ENCODE measurements at places on chromosomes 4 and X. TPM values are rescaled to one million over a fixed set of nuclear protein-coding genes. Genes with fewer than 3 reads are reported as not detected.

Gene SPIN4
- 7.4 TPM for total RNA-seq

Gene FGF13
- total RNA-seq: not detected

Gene MAMLD1
- 4.5 TPM for total RNA-seq

DNA sequence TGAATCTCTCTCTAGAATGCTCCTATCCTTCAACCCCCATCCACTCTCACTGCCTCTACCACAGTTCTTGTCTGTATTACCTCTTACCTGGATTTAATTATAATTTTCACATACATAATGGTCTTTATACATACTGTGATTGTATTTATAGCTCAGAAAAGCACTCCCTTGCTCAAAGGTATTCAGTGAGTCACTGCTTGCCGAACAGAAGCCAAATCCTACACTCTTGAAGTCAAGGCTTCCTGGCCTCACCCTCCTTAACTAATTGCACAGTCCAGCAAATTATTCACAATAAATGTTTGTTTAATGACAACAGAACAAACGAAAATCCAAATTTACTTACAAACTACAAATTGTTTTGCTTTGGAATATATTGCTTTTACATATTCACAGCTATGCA lies 159.5 kb downstream of the KLHL13 start:
- no peak for DNase-seq

- peak; percentile 69 for DNase-seq
These were observed 12.9 kb downstream of the LETM1 start for GRCh38 chr4:1842993-1843448.

DNA sequence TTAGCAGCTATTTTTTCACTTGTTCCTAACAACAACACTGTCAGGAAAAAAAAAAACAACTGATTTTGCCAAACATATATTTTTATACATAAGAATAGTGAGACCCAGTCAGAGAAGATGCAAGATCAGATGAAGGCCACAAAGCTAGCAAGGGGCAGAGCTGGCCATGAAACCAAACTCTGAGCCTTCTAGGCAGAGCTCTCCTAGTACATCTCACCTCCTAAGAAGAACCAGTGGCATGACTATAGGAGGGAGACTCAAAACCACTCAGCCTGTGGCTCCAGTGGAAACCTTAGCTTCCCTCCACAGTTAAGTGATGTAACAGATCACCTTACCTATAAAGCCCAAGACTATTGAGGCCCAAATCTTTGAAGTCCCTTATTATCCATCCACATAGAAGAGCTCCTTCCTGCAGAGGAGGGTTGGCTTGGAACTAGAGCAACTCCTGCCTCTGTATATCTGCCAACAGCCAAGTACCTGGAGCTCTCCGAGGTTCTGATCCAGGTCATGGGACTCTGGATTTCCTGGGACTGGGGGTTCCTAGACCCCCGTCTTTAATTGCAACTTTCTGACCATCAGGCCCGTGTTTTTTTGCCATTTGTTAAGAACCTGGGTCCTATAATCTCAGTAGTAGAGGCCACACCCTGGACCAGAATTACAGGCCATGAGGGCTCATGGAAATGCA lies 136.5 kb downstream of the SH3KBP1 start:
- no peak for DNase-seq

DNA sequence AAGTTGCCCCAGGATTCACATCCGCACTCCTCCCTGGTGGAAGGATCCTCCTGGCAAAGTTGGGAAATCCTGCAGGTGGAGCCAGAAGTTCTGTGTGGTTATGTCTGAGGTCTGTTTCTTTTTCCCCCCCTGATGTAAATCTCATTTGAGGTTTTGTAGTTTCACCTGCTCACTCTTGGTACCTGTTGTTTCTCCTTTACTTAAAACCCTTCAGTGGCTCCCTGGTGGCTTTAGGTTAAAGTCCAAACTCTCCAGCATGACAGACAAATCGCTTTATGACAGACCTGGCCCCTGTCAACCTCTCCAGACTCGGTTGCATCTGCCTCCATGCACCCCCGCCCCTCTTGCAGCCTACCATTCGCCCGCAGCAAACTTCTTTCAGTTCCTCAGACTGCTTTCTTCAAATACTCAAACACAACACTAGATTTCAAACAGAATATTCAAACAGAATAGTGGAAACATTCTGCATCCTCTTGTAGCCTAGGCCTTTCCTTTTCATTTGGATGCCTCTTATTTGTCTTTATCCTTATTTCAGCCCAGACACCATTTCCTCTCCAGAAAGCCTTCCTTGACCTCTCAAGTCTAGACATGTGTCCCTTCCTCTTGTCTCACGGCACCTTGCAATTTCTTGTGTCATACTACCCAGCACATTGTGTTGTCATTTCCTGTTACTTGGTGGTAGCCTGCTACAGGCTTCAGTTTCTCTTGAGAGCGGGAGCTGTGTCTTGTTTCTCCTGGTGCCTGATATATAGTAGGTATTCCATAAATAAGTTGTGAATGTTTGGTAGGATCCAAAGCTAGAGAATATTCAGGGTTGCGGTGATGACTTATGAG lies 24.8 kb downstream of the IL13RA1 start:
- DNase-seq: no peak

GRCh38 chr4:140719686-140720085 lies 36.5 kb downstream of the TBC1D9 start:
- DNase-seq: no peak

DNA sequence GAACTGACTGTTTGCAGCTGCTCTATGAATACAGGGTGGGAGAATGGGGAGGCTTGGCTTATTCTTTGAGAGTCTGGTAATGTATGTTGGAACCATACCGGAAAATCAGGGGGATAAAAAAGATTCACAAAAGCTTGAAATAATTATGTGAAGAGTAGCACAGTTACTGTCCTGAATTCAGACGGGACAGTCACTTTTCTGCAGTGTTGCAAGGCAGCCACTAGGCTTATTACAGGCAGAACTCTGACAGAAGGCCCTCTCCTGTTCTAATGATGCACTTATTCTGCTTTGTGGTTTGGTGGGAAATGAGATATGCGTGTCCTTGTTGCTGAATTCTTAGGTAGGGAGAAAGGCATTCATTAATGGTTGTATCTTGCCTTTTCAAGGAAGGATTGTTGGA lies 37.2 kb downstream of the GUCY1B1 start:
- DNase-seq: peak; percentile 55

DNA sequence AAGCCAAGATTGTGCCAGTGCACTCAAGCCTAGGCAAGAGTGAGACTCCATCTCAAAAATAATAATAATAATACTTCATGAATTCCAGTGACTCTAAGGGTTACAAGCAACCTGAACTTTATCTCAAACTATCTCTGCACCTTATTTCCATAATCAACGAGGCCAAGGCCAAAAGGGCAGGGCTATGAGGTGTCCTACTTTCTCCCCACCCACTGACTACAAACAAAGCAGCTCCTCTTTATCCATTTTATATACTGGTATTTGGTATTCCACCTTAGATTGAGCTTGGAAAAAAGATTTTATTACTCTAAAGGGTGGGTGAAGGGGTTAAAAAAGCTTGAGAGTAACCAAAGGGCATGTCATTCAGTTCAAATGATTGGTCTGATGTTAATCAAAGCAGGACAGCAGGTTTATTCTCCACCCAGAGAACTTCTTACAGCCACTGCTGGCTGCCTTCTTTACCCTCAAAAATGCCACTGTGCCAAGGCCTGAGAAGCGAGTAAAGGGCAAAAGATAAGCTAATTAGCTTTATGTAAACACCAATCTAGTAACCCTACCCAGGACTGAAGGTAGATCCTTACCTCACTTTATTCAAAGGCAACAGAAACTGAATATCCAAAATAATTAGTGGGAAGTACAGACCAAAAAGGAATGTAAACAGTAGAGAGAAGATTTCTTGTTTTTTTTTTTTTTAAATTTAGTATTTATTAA lies 28.2 kb downstream of the APOO start:
- no peak for DNase-seq

- no peak for DNase-seq
These were observed 161.3 kb upstream of the KIT start for GRCh38 chr4:54496412-54496811.

- no peak for DNase-seq
These were observed 522.3 kb downstream of the TRIML1 start for GRCh38 chr4:188661502-188661901.

DNA sequence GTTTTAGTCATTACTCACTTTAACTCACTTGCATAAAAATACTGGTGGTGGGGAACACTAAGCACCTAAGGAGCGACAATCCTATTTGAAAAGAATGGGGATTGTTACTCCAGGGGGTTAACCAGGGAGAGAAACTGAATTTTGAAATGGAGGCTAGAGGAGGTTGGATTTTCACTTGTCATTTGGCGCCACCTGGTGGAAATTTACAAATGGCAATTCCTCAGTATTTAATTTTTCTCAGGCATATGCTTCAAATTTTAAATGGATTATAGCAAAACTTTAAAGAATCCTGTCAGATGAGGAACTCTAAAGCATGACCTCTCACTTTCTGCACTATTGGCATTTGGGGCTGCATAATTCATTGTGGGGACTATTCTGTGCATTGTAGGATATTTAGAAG lies 2.7 kb upstream of the GEMIN8 start:
- DNase-seq: peak; percentile 46

- DNase-seq: peak; percentile 83
These were observed 11.9 kb upstream of the SLC9A7 start for GRCh38 chrX:46770817-46771163.

DNA sequence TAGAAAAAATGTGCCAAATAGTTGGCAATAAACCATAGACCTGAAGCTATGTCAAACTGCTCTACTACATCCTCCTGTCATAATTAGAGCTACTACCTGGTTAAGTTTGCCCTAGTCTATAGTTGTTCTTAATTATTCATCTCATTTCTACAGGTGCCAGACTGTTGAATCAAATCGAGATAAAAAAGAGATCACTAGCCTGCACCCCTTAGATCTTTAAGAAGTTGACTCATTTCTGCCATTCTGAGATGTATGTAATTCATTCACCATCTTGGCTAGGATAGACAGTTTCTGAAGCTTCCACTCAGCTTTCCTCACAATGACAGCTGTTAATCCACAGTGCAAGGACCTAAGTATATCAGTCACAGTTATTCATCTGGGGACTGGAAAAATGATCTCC lies 452.1 kb upstream of the BOD1L1 start:
- DNase-seq: no peak

- no peak for DNase-seq
These were observed 53.5 kb upstream of the SPANXN3 start for GRCh38 chrX:143570782-143571181.

- no peak for DNase-seq
These were observed 106.6 kb upstream of the NAP1L5 start for GRCh38 chr4:88804234-88804633.

GRCh38 chr4:48139691-48140090 lies 5.6 kb upstream of the TXK start:
- no peak for DNase-seq

DNA sequence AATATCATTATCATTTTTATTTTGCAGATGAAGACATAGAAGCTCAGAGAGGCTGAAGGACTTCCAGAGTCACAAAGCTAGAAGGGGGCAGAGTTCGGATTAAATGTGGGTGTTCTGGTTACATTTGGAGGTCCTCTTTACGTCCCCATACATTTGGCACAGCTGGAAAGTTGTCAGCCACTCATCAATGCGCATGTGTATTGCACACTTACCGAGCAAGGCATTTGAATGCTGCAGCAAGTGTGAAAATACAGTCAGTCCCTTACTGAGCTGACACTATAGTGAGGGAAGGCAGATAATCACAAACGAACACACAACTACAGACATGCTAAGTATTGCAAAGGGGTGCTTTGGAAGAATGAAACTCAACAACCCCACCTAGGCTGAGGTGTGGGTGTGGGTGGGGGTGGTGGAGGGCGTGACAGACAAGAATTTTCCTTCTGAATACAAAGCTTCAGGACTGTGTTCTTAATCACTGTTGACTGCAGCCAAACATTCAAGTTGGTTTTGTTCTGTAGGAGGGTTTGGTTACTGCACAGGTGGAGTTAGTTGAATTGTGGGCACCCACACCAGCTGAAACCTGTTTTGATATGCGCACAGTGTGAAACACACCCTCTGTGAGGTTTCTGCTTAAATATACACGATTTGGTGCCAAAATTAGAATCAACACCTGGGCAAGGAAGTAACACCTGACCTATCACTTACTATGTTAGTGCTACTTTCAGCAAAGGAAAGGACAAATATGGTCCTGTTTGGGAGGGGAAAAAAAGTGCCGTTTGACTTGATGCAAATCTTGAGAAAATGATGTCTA lies 72.4 kb downstream of the COQ2 start:
- no peak for DNase-seq

- DNase-seq: peak; percentile 66
These were observed 64.5 kb upstream of the CLDN34 start for GRCh38 chrX:9902656-9903055.

DNA sequence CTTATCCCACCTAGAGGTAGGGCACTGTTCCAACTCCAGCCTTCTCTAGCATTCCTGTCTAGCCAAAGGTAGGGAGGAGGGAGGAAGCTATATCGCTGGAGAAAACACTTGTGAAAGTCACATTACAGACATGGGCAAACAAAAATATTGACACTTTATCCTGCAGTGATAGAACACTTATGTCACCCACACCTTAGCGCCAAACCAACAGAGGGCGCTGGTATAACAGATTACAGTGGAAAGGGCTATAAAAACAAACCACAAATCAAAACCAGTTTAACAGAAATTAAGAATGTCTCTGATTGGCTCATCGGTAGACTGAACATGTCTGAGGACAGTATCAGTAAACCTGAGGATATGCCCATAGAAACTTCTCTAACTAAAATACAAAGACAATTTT lies 451.3 kb downstream of the TLL1 start:
- peak; percentile 33 for DNase-seq

DNA sequence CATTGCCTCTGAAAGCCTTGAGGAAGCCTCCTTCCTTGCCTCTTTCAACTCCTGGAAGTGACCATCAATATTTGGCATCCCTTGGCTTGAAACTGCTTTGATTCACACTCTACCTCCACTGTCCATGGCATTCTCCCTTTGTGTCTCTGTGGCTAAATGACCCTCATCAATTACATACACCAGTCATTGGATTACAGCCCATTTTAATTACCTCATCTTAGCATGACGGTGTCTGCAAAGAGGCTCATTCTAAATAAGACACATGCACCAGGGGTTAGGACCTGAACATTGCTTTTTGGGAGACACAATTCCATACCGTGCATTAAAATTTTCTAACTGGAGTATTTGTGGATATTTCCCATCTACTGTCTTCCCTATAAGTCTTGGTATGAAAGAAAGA lies 60.7 kb upstream of the FAM9A start:
- no peak for DNase-seq

- DNase-seq: no peak
These were observed 210.4 kb downstream of the SPRY1 start for GRCh38 chr4:123606946-123607542.

- no peak for DNase-seq
These were observed 22.8 kb upstream of the HSPA4L start for GRCh38 chr4:127759228-127759820.

GRCh38 chrX:96481831-96482230 lies 202.8 kb upstream of the DIAPH2 start:
- no peak for DNase-seq

GRCh38 chrX:123927845-123928244 lies 33.7 kb upstream of the STAG2 start:
- DNase-seq: no peak

Measured in A172 (cell line).